ENCODE measurements at places on chromosomes 5 and 9.

DNA sequence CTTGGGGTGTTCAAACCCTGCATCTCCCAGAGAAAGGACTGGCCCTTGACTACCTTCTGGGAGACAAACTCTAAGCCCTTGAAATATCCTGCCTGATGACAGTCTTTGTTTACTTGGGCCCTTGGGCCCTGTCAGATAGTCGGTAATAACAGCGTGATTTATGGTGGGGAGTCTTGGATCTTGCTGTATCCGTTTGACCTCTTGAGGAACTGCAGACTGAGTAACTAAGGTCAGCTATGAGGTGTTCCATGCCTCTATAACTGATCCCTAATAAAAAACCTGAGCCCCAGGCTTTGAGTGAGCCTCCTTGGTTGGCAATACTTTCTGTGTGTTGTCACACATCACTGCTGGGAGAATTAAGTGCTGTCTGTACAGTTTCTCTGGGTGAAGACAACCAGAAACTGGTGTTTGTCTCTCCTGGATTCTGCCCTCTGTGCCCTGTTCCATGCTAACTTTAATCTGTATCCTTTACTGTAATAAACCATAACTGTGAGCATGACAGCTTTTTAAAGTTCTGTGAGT lies 56.2 kb upstream of the ANKRD33B start:
- no peak for DNase-seq

DNA sequence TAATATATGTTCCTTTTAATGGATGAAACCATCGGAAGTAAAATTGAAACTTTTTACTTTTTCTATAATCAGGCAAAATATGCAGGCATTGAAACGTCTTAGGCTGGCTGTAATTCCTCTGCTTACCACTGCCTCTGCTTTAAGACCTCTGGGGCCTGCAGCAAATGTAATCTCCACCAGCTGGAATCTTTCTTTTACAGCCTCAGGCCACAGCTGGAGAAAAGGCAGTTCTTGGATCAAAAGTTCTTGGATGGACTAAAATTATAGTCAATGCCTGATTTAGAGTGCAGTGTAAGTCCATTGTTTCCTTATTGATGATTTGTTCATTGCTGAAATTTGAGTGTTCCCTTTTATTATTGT lies 396.7 kb downstream of the KCTD16 start:
- no peak for DNase-seq

DNA sequence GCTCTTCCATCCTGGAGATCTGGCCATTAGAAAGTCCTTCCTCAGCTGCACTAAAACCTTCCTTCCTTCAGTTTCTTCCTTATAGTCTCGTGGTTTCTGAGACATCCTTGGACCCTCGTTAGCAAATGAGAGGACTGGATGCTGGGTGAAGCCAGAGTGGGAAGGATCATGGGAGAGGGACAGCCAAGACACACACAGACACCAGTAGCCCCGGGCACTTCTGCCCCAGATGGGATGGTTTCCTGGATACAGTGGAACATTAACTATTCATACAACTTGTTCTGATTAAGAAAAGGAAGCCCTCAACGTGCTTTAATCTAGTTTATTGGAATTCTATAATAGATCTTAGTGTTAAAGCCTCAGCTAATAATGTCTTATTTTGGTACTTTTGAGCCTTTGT lies 125.5 kb downstream of the SEC61B start:
- DNase-seq = no peak

- DNase-seq = no peak
These were observed 174.0 kb upstream of the ZNF618 start for GRCh38 chr9:113701774-113702755.

GRCh38 chr9:77290373-77290772 lies 113.0 kb downstream of the VPS13A start:
- no peak for DNase-seq

- DNase-seq = no peak
These were observed 95.7 kb downstream of the SV2C start for GRCh38 chr5:76178913-76179312.

DNA sequence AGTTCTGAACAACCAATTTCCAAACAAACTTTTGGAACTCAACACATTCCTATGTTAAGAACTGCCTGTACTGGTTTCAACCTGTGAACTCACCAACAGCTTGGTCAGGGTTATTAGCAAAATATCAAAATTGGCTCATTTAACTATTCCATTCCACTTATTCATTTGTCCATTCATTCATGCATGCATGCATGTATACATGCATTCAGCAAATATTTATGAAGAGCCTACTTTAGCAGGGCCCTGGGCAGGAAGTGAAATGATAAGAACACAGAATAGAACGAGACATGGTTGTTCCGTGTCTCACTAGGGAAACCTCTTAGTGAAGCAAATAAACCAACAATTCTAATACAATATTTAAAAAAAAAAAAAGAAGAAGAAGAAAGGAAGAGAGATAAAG lies 107.4 kb downstream of the GLIS3 start:
- DNase-seq = no peak

DNA sequence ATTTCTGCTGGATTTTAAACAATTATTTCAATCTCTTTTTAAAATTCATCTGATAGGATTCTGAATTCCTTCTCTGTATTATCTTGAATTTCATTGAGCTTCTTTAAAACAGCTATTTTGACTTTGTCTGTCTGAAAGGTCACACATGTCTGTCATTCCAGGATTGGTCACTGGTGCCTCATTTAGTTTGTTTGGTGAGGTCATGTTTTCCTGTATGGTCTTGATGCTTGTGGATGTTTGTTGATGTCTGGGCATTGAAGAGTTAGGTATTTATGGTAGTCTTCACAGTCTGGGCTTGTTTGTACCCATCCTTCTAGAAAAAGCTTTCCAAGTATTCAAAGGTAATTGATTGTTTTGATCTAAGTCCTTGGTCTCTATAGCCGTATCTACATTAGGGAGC lies 39.1 kb downstream of the DENND4C start:
- DNase-seq = no peak

DNA sequence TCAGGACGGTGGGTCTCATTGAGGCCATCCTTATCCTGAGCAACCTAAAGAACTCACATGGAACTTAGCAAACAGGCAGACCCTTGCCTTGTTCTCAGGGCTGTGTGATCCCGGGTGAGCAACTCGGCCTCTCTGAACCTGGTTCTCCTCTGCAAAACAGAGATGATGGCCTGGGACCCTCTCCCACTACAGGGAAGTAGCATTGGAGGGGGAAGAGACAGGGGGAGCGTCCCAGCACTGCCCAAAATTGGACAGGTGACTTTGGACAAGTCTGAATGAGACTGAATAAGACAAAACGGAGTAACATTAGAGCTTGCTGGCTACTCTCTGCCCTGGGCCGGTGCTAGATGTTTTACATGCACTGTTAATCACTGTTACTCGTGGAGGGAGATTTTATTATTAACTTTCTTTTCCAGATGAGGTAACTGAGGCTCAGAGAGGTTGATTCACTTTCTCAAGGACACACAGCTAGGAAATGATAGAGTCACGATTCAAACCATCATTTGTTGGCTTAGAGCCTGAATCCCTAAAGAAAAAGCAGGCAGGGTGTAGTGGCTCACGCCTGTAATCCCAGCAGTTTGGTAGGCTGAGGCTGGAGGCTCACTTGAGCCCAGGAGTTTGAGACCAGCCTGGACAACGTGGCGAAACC lies 136.4 kb downstream of the C9orf50 start:
- no peak for DNase-seq

DNA sequence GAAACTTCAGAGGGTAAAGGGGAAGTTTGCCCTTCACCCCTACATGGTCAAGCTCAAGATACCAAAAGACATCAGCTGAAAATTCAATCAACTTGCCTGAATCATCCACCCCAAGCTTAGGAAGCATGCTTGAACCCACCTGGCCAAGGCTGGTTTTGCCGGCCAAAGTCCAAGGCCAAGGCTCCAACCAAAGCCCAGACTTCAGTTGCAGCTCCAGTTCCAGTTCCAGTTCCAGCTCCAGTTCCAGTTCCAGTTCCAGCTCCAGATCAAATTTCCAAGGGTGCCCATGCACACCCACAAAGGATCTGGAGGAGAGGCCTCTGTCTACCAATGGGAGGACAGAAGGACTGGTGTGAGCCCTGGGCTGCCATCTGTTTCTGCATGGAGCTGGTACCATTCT lies 4.6 kb upstream of the SERINC5 start:
- no peak for DNase-seq

- no peak for DNase-seq
These were observed 4.5 kb downstream of the TYRP1 start for GRCh38 chr9:12697719-12698118.

- DNase-seq = no peak
These were observed 279.9 kb upstream of the CD180 start for GRCh38 chr5:67476531-67476930.

- peak; percentile 82 for DNase-seq
These were observed 661 bp downstream of the NSMF start for GRCh38 chr9:137458194-137459151.

DNA sequence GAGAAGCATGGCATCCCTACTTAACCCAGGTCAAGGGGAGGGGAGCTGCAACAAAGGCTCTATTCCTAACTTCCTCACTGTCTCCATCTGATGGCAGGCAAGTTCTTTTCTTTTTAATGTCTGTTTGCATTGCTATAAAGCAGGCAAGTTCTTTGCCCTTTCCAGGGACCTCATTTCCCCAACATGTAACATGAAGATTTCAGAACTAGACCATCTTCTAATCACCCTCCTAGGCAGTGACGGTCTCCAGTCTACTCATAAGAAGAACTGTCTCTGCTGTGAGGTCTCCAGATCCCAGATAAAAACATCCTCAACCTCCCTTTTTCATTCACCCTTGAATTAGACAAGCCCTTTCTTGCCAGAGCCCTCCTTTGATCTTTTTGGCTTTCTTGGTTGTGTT lies 42.1 kb downstream of the PPP1R2B start:
- no peak for DNase-seq

GRCh38 chr5:73539730-73540129 lies 25.7 kb downstream of the ANKRA2 start:
- no peak for DNase-seq

- no peak for DNase-seq
These were observed 131.4 kb downstream of the MCTP1 start for GRCh38 chr5:95153511-95153910.

DNA sequence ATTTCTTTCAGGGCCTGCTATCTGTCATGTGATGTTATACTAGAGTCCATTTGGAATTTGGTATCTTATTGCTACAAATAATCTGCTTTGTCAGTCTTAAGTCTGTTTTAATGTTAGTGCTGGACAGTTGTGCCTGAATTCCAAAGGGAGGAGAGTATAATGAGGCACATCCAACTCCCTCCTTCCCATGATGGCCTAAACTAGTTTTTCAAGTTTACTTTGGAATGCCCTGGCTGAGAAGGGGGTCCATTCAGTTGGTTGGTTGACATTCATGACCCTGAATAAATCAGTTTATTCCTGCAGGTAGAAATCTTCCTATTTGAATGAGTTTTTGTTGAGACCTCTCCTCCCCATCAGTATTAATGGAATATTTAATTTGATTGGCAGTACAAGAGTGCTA lies 9.4 kb upstream of the LRRTM2 start:
- DNase-seq = no peak

GRCh38 chr5:178392386-178392785 lies 159.8 kb upstream of the PHYKPL start:
- no peak for DNase-seq

- peak; percentile 96 for DNase-seq
These were observed 9.2 kb downstream of the TMEM250 start for GRCh38 chr9:136109351-136110081.

- DNase-seq = no peak
These were observed 1.8 kb upstream of the MAML1 start for GRCh38 chr5:179730852-179731251.

DNA sequence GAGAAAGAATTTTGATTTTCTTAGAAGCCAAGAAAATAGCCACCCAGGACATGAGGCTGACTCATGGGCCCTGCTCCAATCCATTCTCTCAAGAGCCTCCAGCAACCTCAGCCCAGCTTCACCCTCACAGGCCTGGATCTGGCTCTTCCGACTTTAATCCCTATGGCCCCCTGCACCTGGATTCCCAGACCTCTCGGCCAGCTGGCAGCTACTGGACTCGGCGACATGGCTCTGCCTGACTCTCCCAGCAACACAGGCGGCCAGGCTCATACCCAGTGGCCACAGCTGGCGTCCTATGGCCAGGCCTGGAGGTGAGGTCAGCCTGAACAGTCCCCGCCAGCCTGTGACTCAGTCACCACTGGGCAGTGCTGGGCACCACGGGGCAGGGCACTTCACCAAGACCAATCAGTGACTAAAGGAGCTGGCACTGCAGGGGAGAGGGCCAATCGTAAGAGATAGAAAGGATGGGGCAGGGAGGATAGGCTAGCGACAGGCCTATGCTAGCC lies 6.2 kb upstream of the PDLIM4 start:
- no peak for DNase-seq

- no peak for DNase-seq
These were observed 1233.2 kb upstream of the CDH6 start for GRCh38 chr5:29960323-29960722.

DNA sequence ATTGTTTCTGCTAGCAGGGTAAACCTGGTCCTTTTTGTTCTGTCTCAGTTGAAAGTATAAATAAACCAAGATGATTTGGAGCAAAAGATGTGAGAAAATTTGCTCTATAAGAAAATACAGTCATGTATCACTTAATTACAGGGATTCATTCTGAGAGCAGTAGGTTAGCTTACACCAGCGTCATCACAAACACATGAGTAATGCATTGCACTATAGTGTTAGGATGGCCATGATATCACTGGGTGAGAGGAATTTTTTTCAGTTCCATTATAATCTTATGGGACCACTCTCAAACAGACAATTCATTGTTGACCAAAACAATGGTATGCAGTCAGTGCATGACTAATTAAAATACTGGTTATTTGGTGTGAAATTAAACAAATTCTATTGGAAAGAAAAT lies 430.9 kb downstream of the CHSY3 start:
- no peak for DNase-seq

DNA sequence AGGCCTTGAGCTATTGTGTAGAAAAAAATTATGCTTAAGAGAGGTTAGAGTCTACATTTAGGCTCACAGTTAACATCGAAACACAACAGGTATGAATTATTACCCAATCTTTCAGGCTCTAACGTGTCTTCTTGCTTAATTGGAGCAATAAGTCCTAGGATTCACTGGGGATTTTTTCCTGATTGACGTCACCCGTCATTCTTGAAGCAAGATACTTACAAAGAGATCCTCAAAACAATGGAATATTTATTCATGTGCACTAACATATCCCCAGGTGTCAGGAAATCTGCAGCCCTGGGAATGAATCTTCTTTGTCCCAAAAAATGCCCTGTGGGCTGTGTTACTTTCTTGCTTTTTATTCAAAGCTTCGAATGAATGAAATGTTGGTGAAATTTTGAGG lies 413.5 kb downstream of the NFIB start:
- no peak for DNase-seq

Measured in Peyer's patch (tissue), 4 donors.